Cerebellum (tissue), 4 donors: ENCODE measurements at places on chromosomes 7 and 10.
A peak's percentile ranks its signal among the peaks of the same experiment; 100 is the strongest.

GRCh38 chr7:45460379-45460778 is 113.8 kb upstream of the ADCY1 start:
- DNase-seq, result no peak

GRCh38 chr7:83796760-83797159 is 147.8 kb upstream of the SEMA3E start:
- DNase-seq, result no peak

- DNase-seq, result no peak
These were observed 13.8 kb downstream of the TCF7L2 start for GRCh38 chr10:112963835-112964234.

DNA sequence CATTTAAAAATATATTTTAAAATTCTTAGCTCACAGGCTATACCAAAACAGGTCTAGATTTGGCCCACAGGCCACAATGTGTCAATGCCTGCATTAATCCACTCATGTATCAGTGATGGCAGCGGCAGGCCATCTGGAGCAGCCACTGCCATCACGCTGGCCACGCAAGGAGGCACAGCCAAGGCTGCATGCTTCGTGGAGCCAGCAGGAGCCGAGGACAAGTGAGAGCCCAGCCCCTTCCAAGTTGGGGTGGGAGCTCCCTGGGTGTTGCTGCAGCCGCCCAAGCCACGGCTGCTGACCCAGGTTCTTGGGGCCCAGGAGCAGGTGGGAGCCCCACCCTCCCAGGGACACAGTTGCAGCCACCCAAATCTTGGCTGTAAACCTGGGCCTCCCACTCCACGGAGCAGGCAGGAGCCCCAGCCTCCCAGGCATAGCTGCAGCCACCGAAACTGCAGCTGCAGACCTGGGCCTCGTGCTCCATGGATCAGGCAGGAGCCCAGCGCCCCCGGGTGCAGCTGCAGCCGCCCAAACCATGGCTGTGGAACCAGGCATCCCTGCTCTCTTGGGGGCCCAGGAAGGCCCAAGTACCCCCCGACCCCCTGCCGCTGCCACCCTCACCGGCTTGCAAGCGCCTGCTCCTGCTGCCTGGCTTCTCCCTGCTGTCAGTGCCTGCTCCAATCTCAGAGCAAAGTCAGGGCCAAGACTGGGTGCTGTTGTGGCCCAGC is 87.3 kb upstream of the CACUL1 start:
- no peak for DNase-seq

GRCh38 chr10:20466731-20467130 is 430.4 kb downstream of the NEBL start:
- DNase-seq, result no peak

DNA sequence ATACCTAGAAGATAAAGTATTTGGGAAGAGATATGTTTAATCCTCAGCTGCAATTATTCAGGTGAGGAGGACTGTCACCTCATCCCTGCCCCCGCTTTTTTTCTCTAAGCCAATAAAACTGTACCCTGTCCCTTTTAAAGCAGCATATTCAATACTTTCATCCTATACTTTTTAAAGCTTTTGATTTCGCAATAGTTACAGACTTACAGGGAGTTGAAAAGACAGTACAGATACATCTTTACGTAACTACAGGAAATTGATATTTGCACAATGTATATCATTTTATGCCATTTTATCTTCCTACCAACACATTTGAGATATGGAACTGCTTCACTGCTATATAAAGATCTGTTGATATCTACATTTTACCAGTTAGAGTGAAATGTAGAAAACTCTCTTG is 47.6 kb downstream of the STK17A start:
- DNase-seq, result no peak

DNA sequence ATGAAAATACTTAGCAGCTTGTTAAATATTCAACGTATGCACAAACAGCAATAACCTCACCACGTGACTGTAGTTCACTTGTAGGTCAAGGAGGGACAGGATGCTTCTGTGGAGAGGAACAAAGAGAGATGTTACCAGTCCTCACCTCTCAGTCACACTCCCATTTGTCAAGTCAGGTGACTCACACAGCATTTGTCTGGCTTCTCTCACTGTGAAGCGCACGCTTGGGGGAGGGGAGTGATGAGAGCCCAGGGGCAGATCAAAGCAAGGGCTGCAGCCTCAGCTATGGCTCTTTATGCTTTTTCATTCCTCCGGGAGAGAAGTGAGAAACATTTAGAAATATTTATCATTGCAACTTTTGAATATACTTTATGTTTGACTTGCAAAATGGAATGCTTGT is 2.9 kb upstream of the RBM20 start:
- DNase-seq, result no peak

DNA sequence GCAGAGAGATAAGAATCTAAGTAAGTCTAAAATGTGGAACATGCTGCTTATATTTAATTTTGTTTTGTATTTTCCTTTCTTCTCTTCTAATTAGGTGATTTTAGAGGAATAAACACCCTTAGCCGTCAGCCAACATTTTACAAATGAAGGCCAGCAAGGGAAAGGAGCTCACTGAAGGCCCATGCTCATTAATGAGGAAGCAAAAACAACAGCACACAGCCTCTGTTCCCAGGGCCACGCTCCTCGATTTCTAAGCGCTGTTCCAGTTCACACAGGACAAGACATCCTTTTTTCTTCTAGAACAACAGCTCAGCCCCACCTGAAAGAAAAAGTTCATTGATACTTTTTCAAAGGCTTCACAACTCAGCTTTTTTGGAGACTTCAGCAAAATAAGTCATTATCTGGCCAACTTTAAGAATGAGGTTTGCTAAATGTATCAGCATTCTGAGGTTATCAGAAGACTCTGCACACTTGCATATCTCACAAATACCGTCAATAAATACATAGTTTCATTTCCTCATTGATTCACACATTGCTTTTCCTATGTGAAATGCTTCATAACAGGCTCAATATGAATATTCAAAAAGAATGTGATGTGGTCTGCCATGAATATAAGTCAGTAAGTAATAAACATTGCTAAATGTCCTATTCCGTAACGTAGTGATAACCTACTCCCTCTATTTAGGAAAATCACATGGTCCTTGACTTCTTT is 34.8 kb upstream of the SFMBT2 start:
- DNase-seq, result no peak

- no peak for DNase-seq
These were observed 223.7 kb downstream of the LHFPL3 start for GRCh38 chr7:104552102-104552501.

- no peak for DNase-seq
These were observed 25.3 kb downstream of the CCDC6 start for GRCh38 chr10:59880971-59881510.

DNA sequence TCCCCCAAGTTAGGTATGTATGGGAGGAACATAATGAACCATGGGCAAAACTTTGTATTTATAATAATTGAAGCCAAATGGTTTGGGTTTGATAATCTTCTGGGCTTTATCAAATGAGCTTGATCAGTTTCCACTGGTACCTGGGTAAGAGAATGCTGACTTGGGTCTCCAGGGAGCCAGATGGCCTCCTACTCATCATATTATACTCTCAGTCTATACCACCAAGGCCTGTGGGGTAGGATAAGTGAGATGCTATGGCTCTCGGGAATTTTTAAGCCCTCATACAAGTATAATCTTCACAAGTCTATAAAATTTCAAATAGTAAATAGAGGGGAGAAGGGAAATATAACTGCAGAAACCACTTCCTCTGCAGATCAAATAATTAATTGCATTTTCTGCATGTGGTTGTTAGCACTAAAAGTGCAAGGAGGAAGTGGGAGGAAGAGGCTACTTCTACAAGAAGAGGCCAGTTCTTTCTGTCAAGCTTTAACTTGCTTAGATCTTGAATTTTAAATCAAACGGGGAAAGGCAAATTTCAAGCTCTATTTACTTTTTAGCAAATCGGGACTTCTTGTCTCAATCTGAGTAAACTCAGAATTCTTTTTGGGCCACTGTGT is 349.0 kb downstream of the SORCS1 start:
- no peak for DNase-seq

DNA sequence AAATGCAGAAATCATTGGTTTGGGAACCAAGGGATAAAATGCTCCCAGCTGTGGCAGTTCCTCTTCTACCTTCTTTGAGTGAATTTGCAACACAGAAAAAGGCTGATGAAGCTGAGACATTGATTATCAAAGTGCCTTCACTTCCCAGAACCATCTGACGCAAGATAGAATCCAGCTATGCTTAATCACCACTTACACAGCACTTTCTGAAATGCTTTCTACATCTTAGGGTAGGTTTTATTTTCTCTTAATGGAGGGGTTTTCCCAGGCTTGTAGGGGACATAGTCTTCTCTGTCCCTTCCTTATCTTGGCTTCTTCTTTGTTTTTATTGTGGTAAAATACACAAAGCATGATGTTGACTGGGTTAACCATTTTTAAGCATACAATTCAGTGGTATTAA is 332.6 kb upstream of the ZNF32 start:
- DNase-seq, result no peak

- DNase-seq, result no peak
These were observed 9.7 kb downstream of the RTKN2 start for GRCh38 chr10:62258926-62259325.

GRCh38 chr7:113367041-113367586 is 248.8 kb upstream of the SMIM30 start:
- DNase-seq, result no peak

DNA sequence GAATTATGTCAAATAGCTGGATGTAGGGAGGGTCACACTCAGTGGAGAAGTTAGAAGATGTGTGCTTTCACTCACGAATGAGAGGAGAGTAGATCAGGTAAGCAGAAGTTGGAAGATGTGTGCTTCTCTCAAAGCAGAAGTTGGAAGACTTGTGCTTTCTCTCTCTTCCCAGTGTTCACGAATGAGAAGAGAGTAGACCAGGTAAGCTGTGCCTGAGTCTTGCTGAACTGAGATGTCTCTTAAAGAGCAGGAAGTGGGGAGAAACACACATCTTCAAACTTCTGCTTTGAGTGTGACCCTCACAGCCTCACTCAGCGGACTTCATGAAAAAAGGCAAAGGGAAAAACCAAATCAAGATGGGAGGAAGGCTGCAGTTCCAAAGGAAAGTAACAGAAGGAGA is 7.0 kb upstream of the TMEM243 start:
- no peak for DNase-seq

DNA sequence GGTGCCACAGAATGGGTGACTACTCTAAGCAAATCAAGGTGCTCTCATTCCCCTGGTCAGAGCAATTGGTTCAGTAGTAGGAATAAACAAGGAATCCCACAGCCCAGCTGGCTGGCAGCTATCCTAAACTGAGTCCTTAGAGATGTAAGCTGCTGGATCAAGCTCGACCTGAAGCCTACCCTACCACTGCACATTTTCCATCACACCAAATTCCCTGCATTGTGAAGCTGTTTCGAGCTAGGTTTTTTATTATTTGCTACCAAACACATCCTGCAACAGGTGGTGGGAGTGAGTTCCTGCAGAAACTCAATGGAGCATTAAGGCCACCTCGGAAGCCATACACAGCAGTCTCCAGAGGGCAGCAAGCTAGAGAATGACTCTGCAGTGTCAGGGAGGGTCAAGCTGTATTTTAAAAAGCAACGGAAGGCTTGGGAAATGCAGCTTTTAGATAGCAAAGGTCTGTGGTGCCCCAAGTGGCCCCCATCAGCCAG is 33.7 kb upstream of the TNRC18 start:
- DNase-seq, result no peak

GRCh38 chr7:27079234-27079975 is 16.4 kb downstream of the HOXA1 start:
- DNase-seq, result no peak

DNA sequence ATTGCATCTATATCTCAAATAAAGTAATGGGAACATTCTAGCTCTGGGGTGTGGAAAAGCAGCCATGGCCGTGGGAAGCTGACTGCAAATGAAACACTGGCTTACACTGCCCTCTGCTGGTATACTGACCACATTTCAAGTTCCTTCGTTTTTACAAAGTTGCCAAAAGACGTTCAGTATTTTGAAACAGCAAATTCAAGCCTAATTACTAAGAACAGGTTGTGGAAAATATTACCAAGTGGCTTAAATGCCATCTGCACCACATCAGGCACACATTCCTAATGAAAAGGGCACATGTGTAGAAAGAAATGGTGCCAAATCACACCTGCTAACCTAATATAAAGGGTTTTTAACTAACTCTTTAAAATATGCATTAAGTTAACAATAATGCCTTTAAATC is 83.9 kb downstream of the JAZF1 start:
- peak; percentile 81 for DNase-seq

GRCh38 chr10:13327534-13327933 is 20.6 kb downstream of the SEPHS1 start:
- DNase-seq, result no peak

DNA sequence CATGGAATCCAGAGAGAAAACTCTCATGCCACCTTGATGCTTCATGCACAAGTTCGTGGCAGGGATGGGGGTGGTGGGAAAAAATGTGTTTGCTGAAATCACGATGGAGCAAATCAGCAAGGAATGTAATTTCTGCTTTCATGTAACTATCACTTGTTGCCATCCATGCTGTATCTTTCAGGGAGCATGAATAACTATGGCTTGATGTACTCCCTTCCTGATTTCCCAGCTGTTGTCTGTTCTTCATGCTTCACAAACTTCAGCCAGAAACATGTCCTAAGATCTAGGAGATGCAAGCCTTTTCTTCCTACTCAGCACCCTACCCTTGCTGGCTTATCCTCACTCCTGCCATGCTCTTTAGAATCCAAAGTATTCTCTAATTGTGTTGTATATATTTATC is 64.0 kb downstream of the LRRC4 start:
- DNase-seq, result no peak

DNA sequence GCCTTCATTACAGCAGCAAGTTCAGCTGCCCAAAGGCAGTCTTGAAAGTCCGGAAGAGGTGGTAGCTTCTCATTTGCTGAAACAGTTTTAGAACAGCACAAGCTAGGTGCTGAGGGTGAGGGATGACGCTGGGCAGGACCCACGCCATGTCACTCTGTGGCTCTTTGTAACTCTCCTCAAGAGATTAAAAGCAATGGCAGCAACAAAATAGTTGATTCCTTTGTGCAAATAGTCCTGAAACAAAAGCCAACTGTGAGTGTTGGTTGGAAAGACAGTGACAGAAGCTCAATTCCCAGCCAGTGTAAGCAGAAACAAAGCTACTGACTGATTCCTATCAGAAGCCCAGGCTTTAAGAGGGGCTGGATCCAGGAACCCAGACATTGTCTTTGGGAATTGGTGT is 47.6 kb upstream of the AQP1 start:
- no peak for DNase-seq

DNA sequence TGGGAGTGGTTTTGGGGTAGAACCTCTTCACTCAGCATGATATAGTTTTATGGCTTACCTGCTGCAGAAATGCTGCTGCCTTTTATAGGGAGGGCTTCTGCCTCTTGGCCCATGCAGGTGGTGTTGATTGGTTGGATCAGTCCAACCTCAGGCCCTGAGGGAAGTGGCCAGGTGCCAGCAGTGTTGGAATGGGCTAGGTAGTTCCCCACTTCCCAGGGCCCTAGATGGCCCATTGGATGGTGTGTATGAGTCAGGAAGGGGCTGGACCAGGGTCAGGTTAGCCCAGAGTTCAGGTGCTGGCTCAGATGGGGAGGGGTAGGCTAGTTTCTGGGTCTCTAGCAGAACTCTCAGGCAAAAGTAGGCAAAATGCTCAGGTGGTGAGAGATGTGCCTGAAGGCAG is 455.5 kb downstream of the CCSER2 start:
- DNase-seq, result no peak

- DNase-seq, result no peak
These were observed 2.3 kb downstream of the CDK13 start for GRCh38 chr7:39952374-39952773.
